Posterior vena cava (tissue), 2 donors: ENCODE measurements at places on chromosomes 5 and 9. TPM values are rescaled to one million over a fixed set of nuclear protein-coding genes. Genes with fewer than 3 reads are reported as not detected.

- DNase-seq = no peak
These were observed 121.6 kb downstream of the OXCT1 start for GRCh38 chr5:41748631-41749030.

GRCh38 chr9:103731541-103731940, 362.6 kb upstream of the SMC2 start:
- no peak for DNase-seq

PCDHA10 gene
- 0.60 TPM for total RNA-seq

GRCh38 chr5:123705741-123706140, 193.8 kb downstream of the CSNK1G3 start:
- DNase-seq = no peak

GRCh38 chr5:116272281-116272941, 187.6 kb downstream of the COMMD10 start:
- DNase-seq = no peak

DNA sequence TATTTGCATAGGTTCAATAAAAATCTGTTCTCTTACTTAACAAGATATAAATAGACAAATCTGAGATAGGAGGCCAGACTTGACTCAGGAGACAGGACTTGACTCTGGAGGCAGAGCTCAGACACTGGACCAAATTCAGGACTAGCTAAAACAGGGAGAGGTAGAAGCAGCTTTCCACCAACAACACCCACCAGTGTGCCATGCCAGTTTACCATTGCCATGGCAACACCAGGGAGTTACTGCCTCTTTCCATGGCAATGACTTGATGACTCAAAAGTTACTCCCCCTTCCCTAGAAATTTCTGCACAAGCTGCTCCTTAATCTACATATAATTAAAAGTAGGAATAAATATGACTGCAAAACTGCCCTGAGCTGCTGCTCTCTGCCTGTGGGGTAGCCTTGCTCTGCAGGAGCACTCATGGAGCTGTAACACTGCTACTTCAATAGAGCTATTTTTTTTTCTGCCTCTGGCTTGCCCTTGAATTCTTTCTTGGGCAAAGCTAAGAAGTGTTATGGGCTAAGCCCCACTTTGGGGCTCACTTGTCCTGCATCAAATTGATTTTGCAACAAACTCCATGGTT, 473.0 kb downstream of the PLK2 start:
- no peak for DNase-seq

MEIKIN gene
- 1.4 TPM for total RNA-seq

- no peak for DNase-seq
These were observed 30.0 kb downstream of the XPA start for GRCh38 chr9:97666907-97667686.

PARP8 gene
- total RNA-seq = 27.4 TPM

DNA sequence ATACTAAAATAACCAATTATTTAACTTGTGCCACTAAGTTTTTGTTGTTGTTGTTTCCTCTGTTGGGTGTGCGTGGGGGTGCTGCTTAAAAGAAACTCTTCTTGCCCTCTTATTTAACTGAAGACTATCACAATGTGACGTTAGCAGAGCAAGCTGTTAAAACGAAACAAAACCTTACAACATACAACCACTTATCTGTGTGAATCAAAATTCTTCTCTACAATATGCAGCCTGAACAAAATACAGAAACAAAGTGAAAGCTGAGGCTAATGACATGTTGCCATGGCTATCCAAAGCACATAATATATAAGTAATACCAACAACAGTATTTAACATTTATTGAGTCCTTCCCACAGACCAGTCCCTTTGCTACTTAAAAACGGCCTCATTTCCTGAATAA, 291.0 kb downstream of the FBXL17 start:
- no peak for DNase-seq

GRCh38 chr9:20701060-20701459, 17.0 kb downstream of the FOCAD start:
- no peak for DNase-seq

NTRK2 gene
- 43.8 TPM for total RNA-seq

NKD2 gene
- 2.7 TPM for total RNA-seq

GRCh38 chr5:38023371-38023770, 183.5 kb upstream of the GDNF start:
- no peak for DNase-seq

DNA sequence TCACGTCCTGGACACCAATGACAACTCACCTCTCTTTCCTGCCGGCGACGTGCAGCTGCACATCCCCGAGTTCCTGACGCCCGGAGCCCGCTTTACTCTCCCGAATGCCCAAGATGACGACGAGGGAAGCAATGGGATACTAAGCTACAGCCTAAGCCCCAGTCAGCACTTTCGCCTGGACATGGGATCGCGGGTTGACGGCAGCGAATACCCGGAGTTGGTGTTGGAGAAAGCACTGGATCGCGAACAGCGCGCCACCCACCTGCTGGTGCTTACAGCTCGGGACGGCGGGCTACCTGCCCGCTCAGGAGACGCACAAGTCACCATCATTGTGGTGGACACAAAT, 1.1 kb downstream of the PCDHAC1 start:
- DNase-seq = no peak

DNA sequence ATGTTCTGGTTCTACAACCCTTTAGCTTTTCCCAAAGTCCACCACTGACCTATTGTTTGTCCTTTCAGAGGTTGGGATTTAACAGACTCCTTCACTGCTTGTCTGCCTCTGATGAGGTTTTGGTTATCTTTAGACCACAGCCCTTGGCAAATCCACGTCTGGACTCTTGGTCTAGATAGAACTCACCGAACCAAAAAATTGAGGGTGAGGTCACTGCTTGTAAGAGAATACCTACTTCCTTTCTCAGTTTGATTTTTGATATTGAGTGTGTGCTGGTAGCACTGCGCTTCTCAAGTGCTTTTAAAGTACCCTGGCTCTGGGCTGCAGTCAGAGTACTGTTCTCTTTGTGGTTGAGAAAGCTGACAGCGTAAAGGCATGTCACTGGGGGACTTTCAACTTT, 61.7 kb downstream of the JMY start:
- no peak for DNase-seq

HTR1A gene
- not detected for total RNA-seq

- DNase-seq = no peak
These were observed 3.6 kb downstream of the HMGCS1 start for GRCh38 chr5:43309637-43310036.

TRIM41 gene
- 15.2 TPM for total RNA-seq

INSYN2B gene
- total RNA-seq = not detected

DNA sequence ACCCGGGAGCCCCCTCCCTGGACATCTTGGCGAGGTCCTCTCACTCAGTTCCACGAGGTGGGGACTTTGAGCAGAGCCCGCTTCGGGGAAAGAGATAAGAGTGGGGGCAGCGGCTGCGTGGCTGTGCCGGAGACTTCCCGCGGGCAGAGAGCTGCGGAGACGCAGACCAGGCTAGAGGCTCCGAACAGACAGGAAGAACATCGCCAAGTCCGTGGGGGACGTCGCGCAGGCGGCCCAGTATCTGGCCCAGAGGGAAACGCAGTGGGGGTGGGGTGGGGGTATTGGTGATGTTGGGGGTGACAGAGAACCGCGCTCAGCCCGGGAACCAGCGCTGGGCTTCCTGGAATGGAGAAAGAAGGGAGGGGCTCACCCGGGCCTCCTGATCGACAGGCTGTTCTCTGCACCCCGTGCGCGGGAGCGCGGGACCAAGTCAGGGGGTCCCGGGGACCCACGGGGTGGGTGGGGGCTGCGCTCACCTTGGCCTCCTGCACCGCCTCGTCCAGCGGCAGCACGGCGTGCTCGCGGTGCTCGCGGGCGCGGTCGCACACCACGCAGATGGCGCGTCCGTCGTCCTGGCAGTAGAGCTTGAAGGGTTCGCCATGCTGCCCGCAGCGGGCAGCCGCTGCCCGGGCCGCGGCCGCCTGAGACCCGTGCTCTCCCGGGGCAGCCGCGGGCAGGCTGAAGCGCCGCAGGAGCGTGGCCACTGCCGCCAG, 727 bp downstream of the TRIM7 start:
- peak; percentile 72 for DNase-seq

- DNase-seq = no peak
These were observed 181.1 kb upstream of the ELAVL2 start for GRCh38 chr9:24007185-24007584.

DNA sequence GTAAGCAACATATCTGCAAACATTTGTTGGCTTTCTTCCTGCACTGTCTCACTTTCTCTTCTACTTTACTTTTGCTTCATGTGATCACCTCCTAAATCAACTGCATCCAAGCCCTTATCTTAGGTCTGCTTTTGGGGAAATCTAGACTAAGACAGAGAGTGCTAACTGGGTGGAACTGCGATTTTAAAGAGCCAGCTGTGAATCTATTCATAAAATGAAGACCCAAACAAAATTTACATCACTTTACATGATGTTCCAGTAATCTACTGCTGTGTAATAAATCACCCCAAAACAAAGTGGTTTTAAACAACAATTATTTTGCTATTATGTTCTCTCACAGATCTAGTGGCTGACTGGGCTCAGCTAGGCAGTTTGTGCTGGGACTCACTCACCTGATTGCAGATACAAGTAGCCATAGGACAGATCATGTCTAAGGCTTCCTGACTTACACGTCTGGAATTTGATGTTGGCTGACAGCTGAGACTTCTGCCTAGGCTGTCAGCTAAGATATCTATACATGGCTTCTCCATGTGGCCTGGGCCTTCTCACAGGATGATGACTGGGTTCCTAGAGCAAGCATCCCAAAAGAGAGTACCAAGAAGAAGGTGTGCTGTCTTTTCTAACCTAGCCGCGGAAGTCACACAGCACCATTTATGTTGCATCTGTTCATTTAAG, 145.1 kb upstream of the TBCA start:
- DNase-seq = no peak

SPTLC1 gene
- 43.1 TPM for total RNA-seq

DNA sequence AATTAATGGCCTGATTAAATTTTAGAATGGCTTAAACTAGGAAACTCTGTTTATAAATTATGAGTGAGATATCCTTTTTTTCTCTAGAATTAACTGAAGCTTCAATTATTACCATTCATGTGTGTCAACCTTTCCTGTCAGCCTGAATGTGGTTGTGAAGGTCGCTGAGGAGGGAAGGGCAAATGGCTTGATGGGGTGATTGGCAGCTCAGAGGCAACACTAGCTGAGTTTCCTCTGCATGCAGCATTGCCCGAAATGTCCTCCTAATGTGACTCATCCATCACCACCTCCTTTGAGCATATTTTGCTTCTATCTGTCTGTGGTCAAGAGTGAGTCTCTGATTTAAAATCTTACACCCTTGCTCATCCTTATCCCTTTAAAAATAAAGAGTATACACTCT, 281.9 kb downstream of the TENT4A start:
- no peak for DNase-seq

GRCh38 chr9:110148384-110148783, 59.6 kb downstream of the C9orf152 start:
- DNase-seq = no peak

CCL27 gene
- not detected for total RNA-seq

PROB1 gene
- total RNA-seq = 8.9 TPM

- no peak for DNase-seq
These were observed 13.3 kb downstream of the SLC25A46 start for GRCh38 chr5:110751902-110752762.

DNA sequence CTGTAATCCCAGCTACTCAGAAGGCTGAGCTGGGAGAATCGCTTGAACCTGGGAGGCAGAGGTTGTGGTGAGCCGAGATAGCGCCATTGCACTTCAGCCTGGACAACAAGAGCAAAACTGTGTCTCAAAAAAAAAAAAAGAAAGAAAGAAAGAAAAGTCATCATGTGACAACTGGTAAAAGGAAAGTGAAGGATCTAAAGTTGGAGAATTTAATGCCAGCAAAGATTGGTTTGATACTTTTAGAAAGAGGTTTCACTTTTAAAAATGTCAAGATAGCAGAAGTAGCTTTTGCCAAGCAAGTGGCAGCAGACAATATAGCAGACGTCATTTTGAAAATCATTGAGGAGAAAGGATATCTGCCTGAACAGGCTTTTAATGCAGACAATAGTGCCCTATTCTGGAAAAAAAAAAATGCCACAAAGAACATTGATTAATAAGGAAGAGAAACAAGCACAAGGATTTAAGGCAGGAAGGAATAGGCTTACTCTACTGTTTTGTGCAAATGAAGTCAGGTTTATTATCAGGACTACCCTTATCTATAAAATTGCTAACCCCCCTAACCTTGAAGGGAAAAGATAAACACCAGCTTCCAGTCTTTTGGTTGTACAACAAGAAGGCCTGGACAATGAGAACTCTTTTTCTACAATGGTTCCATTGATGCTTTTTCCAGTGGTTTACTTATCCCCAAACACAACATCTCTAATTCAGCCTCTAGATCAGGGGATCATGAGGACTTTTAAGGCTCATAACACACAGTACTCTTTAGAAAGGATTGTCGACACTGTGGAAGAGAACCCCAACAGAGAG, 12.0 kb downstream of the PKD2L2 start:
- no peak for DNase-seq

MOB3B gene
- total RNA-seq = 3.2 TPM

DNA sequence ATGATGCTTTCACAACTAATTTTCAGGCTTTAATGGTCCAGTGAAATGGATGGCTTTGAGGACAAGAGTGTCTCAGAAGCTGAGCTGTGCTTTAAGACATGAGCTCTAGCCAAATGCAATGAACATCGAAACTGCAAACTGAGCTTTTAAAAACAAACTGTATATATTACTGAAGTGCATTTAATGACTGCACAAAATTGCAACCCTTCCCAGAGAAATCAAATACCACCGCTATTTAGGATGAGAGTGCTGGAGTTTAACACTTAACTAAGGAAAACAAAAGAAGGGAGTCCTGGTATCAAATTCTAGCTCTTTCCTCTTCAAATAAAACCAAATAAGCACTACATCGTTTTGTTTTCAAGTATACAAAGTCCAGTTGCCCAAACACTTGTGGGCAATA, 163.9 kb downstream of the SLF1 start:
- DNase-seq = no peak

DNA sequence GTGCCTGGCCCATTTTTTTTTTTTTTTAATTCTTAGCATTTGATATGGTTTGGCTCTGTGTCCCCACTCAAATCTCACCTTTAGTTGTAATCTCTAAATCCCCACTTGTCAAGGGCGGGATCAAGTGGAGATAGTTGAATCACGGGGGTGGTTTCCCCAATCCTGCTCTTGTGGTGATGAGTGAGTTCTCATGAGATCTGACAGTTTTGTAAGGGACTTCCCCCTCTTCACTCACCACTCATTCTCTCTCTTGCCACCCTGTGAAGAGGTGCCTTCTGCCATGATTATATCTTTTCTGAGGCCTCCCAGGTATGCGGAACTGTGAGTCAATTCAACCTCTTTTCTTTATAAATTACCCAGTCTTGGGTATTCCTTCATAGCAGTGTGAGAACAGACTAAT, 27.2 kb downstream of the NDUFAF2 start:
- DNase-seq = no peak

IL13 gene
- total RNA-seq = not detected

DNA sequence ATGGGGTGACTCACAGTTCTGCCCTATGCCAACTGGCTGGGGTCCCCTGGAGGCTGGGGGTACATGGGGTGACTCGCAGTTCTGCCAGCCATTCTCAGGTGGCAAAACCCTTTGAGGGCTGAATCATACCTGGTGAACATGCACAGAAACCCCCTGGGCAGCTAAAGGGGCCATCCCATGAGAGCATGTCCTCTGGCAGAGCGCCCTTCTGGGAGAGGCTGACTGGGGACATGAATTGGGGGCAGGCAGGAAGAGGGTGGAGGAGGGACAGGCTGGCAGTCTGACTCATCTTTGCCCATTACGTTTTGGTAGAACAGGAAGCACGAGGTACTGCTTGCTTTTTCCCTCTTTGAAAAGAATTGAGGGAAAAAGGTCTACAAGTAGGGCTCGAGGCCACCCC, 16.7 kb downstream of the TRAF1 start:
- no peak for DNase-seq

SCGB3A2 gene
- not detected for total RNA-seq

GPX3 gene
- 1,026 TPM for total RNA-seq

- peak; percentile 48 for DNase-seq
These were observed 18.3 kb upstream of the NEK6 start for GRCh38 chr9:124239249-124240073.
